ELR (cell line): ENCODE measurements at places on chromosomes 1 and 21.

DNA sequence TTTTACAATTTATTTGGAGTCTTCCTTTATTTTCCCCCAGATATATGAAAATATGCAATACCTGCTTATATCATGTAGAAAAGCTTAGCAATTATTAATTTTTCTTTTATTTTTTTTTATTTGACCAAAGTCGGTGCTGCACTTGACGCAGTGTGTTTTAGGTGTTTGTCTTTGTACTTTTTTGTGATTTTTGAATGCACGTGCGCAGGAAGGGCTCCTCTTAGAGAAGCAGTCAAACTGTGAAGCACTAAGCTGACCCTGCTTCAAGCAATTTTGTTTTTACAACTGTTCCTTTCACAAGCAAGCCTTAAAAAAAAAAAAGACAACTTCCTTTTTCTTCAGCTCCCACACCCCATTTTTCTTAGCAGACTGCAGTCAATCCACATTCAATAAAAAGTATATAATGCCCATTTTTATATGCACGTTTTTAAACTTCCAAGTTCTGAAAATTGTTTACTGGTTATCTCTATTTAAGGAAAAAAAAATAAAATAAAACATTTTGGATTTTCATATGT lies 267.4 kb downstream of the TM2D1 start:
- no peak for DNase-seq

GRCh38 chr1:27394282-27394658 lies 1.8 kb downstream of the GPR3 start:
- no peak for DNase-seq

DNA sequence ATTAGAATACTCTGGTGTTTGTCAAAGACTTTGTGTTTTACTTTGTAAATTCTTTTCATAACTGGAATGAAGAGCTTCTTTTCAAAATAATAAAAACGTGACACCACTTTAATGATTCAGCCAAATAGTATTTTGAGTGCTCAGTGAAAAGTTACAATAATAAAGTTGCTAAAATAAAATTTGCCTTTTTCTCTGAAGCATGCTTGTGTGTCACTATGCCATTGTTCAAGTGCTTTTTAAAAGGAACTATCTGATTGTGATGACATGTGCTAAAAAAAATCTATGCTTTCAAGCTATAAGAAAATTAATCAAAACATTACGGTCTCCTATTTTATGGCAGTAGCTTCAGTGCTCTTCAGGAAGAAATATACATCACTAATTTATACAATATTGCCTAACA lies 1290.5 kb upstream of the B3GALT2 start:
- peak; percentile 3 for DNase-seq

GRCh38 chr1:32066489-32066873 lies 6.3 kb upstream of the TMEM39B start:
- peak; percentile 62 for DNase-seq

GRCh38 chr1:79847700-79848099 lies 841.2 kb upstream of the ADGRL4 start:
- no peak for DNase-seq

DNA sequence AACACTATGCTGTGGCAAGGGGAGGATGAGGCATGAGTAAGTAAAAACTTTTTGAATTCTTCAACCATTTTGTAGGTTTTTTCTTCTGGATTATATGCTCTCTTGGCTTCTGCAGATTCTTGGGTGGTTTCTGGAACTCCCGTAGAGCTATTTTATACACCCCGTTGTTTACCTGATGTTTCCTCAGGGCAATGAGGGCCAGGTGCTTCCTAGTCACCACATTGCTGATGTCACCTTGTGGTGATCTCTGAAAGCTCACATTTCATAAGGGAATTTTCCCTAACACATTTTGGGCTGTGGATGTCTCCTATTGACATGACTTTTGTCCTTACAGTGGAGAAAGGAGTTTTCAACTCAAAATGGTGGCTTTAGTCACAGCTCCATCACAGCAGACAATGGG lies 356.6 kb downstream of the PLA2G4A start:
- no peak for DNase-seq

DNA sequence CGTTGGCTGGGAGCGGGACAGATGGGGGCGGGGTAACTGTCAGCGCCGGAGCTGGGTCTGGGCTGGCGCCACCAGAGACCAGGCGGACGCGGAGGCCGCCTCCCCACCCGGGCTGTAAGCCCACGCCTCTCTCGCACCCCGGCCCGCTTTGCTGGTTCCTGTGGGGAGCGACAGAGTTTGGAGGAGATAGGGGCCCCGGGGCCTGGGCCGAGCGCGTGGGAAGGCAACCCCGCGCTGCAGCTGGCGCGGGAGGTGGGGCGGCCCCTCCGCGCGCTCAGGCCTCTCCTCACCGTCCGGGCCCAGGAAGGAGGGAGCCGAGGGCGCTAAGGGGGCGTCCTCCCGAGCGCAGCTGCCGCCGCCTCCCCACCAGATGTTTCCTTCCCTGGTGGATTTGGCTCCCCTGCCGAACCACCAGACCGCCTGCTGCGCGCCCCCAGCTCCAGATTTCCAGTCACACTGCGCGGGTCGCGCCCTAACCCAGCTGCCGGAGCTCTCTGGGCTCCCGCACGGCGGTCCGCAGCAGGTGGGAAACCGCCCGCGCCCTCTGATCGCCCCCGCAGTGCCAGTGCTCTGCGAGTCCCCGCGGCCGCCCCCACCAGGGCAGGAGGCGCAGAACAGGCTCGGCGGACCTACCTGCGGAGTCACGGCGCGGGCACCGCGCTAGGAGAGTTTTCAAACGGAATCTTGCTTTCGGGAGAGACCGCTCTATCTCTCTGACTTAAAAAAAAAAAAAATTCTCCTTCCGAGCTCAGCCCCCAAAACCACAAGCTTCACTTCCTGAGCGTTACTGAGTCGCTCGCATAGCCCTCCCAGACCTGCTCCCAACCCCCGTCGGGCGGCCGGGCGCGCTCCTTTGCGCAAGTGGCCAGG lies 1.1 kb downstream of the GFI1 start:
- peak; percentile 49 for DNase-seq

DNA sequence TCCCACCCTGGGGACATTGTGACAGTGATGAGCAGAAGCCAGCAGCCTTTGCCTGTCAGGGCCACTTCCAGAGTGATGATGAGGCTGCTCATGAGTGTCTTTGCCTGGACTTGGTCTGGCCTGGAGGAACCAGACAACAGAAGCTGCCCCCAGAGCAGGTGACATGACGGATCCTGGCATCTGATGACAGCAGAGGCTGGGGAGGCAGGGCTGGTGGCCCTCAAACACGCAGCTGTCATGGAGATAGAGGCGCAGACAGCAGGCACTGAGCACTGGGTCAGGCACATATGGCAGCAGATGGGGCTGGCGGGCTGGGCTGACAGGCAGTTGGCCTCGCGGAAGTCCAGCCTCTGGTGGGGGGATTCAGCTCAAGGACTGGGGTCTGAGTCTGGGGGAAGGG lies 66.4 kb upstream of the STUM start:
- no peak for DNase-seq

DNA sequence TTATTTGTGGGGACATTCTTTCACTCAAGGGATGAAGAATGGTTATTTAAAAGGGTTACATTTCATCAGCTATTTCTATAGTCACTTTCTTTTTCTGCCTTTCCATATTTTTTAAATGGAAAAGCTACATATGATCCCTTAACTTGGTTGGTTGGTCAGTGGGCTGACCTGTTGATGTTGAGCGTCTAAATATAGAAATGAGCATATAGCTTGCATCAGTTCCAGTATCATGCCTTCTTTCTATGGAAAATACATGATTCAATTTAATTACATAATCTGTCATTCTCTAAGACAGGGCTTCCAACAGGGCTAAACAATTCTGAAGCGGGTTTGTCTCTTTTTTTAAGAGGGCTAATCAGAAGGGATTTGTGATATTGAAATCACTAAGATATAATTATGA lies 40.6 kb downstream of the TYW3 start:
- no peak for DNase-seq

DNA sequence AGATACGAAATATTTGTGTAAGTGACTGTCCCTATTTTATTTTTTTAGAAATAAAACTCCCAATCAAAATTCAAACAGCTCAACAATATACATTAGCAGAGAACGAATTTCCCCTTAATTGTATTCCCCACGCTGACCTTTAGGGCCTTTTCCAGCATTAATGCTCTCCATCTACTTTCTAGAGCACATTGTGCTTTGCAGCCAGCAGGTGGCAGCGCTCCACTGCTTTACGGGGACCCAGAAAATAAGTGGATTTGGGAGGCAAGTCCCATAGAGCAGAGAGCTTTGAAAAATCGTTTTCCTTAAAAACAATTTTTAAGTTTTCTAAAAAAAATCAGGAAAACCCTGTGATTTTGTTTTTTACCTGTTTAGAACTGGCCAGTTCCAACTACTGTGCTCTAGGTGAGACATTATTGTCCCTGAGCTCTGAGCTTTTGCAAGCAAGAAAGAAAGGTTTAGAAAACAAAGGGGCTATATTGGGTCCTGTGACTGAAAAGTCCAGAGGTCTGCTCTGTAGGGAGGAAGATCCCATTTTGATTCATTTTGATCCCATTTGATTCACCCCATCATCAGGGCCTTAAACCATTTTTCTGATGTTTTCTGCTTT lies 144.4 kb upstream of the ZNF644 start:
- DNase-seq = peak; percentile 75
